ENCODE measurements at places on chromosomes 1 and 21.

DNA sequence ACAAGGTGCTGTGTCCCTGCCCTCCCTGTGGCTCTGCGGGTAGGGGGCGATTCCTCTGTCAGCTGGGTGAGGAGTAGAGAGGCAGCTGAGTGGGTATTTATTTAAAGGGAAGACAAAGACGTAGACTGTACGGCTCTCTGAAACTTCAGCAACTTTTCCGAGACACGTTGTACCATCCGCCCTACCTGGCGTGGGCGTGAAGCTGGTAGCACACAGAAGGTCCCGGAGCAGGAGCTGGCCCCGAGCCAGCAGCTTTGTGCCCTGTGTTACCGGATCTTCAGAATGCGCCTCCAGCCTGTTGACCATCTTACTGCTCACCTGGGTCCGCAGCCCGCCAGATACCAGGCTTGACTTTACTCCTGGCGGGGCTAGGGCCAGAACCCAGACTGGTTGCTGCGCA lies 34.9 kb downstream of the PRKCZ start:
- DNase-seq: no peak

- no peak for DNase-seq
Observed at GRCh38 chr1:179816196-179816960, 61.2 kb downstream of the TOR1AIP2 start.

- no peak for DNase-seq
Observed at GRCh38 chr1:76948846-76949245, 81.6 kb downstream of the ST6GALNAC5 start.

DNA sequence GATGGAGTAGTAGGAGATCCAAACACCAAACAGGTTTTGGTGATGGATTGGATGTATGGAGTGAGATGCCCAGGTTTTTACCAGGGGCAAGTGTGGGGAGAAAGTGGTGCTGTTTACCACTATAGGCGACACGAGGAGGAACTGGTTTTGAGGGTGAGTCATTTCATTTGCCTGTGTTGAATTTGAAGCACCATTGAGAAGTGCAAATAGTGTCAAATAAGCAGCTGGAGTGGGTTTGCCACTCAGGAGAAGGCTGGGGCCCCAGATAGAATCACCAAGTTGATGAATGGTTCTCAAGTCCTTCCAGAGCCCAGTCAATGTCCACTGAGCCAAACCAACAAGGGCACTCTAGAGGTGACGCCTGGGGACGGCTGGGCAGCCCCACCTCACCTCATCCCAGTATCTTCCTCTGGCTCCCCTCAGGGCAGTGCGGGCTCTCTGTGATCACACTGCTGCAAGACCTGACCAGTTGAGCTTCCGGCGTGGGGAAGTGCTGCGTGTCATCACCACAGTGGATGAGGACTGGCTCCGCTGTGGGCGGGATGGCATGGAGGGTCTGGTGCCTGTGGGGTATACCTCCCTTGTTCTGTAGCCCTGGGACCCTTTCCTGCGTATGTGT lies 9.4 kb downstream of the RUSC1 start:
- DNase-seq: peak; percentile 37

GRCh38 chr1:236608930-236609726 lies 4.8 kb upstream of the HEATR1 start:
- DNase-seq: peak; percentile 7

- DNase-seq: no peak
Observed at GRCh38 chr1:185239861-185240260, 77.2 kb downstream of the IVNS1ABP start.

GRCh38 chr1:75129983-75130789 lies 4.0 kb upstream of the LHX8 start:
- no peak for DNase-seq

DNA sequence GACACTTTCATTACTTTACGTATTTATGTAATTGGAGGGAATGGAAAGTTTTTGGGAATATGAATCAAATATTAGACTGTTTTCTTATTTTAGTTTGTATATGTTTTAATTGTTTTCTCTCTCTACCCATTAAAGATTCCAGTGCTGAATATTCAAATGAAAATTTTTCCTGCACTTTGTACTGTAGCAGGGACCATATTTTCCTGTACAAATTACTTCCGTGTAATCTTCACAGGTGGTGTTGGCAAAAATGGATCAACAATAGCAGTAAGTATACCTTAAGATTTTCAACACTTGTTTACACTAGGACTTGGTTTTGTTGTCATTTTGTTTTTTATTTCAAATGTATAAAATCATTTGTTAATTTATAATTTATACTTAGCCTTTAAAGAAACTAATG lies 18.4 kb downstream of the DENND2D start:
- no peak for DNase-seq

GRCh38 chr1:34863501-34863900 lies 4.0 kb upstream of the SMIM12 start:
- no peak for DNase-seq

DNA sequence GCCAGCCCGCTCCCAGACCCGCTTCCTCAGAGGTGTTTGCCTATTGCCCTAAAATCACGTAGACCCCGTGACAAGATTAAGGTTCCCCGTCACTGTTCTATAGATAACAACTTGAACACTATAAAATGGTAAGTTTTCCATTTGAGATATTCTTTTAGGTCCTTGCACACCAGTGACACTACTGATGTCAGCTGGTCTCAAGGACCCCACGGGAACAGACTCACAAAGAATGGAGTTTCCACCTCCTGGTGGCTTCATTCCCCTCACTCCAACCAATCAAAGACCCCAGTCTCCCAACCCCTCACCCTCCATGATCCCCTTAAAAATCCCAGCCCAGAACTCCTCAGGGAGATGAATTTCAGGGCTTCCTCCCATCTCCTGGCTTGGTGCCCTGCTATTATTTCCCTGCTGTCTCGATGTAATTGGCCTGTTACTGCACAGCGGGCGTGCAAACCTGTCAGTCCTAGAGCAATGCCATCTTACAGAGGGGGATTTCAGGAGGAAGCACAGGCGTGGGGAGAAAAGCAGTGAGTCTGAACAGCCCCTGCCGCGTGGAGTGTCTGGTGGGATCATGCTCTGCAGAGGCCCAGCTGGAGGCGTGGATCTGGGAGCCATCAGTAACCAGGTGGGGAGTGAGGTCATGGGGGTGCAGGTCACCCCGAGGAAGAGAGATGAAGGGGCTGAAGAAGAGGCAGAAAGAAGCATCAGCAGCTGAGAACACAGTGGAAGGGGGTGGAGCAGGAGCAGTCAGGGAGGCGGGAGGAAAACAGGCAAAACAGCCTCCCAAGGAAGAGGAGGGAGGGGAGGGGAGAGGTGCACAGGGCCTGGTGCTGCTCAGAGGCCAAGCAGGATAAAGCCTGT lies 35.1 kb upstream of the LBR start:
- DNase-seq: peak; percentile 34

- no peak for DNase-seq
Observed at GRCh38 chr21:33259995-33260394, 6.2 kb upstream of the IL10RB start.

DNA sequence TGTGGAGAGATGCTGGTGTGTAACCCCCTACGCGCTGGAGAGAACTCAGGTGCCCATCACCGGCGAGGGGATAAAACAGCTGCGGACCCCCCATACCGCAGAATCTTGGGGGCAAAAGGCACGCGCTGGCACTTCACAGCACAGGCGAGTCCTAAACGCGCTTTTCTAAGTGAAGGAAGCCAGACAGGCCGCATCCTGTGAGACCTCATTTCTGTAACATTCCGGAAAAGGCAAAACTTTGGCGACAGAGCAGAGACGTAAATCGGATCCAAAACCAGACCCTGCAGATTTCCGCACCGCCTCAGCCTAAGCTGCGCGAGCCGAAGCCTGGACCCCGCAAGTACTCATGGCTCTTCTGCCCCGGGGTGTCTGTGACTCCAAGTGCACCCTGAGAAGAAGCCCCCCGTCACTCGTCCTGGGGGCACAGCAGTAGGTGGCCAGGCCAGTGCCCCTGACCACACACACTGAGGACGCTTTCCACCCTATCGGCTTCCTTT lies 60.9 kb downstream of the SLX9 start:
- DNase-seq: no peak

DNA sequence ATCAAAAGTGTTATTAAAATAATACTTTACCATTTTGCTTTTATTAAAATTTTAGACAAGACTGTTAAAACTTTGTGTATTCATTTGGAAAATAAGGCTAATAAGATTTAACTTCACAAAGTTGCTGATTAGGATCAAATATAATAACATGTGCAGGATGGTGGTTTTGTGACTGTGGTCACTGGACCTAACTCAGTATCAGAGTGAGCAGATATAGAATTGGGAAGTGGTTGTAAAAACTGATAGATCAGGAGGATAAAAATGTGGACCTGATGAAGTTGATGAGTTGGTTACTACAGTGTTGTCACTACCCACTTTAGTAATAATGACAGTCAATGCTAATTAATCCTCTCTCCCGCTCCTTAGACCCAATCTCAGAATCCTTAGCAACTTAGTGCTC lies 186.4 kb downstream of the AKT3 start:
- no peak for DNase-seq

DNA sequence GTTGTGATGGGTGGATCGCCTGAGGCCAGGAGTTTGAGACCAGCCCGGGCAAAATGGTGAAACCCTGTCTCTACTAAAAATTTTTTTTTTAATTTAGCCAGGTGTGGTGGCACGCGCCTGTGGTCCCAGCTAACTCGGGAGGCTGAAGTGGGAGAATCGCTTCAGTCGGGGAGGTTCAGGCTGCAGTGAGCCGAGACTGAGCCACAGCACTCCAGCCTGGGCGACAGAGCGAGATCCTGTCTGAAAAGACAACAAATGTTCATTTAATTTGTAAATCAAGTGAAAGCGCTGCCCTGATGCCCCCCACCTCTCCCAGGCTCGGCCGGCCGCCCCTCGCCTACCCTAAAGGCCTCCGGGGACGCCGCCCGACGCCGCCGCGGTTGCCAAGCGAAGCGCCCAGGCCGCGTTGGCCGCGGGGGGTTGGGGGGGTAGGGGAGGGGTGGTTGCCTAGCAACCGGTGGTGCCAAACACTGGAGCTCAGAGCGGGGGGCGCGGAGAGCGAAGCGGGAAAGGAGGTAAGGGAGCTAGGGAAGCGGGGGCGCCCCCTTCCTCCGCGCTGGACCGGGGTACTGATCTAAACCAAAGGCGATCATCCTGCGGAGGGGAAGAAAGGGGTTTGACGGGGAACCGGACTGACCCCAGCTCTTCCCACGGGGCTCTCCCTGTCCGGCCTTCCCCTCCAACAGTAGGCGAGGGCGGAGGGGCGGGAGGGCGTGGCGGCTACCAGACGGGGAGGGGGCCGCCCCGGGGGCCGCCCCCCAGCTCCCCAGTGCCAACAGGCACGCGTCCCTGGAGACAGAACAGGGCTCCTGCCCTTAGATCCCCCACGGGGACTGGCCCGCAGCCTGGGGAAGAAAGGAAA lies at the start of gene TEKT2:
Gene TEKT2 (plus strand): TSS at position 460 of the 862 bp plus-strand sequence. CDS start 828 bp downstream, outside the sequence.
- DNase-seq: peak; percentile 72

GRCh38 chr1:39204441-39205081 lies at the start of gene MACF1:
Gene MACF1 (plus strand): TSS chr1:39204695. CDS start chr1:39205023, 328 bp downstream.
- DNase-seq: no peak

DNA sequence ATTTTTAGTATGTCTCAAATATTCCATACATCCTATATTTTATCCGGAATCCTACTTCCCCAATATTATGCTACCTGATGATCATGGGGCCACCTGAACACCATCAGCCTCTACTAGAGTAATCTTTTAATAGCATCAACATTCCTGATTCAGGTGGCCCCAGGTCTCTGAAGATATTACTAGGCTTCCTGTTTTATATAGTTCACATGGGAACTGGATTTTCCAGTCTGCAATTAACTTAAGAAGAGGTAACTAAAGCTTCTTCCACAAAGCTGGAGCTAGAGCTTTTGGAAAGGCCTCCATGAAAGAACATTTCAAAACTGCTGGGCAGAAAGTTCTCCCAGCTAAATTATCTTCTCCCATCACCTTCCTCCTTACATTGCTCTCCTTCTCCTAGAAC lies 72.3 kb upstream of the ADAM30 start:
- no peak for DNase-seq

DNA sequence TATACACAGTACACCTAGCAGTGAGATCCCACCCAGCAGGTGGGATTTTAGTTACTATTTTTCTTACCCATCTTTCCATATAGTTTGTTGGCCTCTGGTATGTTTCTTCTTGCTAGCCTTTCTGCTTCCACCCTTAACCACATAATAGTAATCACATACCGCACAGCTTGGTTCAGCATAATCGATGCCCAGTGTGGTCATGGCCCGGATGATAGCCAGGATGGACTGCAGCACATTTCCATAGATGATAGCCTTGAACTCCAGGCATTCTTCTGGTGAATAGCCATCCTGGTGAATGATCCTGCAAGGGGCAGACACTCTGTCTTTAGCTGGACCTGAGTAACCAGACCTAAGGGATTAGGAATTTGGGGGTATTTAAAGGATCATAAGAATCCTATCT lies 9.5 kb downstream of the GNAT2 start:
- DNase-seq: no peak

DNA sequence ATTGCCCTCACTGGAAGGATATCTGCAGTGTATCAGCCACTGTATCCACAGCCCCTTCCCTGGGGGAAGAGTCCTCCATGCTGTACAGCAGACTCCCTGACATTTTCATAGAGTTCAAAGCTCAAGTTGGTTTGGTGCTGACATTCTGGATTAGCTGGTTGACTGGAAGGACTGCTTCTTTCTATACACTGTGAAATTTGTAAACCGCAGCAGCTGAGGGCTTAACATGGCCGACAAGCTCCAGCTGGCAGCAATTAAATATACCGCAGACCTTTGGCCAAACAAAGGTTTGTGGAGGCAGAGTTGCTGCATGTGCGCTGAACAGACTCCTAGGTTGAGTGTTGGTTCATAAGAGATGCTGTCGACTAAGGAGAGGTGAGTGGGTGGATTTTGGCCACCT lies 126.4 kb downstream of the DHRS3 start:
- DNase-seq: no peak

- peak; percentile 64 for DNase-seq
Observed at GRCh38 chr1:159866905-159867663, 4.6 kb upstream of the VSIG8 start.

GRCh38 chr21:18253221-18253620 lies 8.6 kb downstream of the CHODL start:
- no peak for DNase-seq

- DNase-seq: no peak
Observed at GRCh38 chr21:25867061-25867460, 132.3 kb downstream of the GABPA start.

DNA sequence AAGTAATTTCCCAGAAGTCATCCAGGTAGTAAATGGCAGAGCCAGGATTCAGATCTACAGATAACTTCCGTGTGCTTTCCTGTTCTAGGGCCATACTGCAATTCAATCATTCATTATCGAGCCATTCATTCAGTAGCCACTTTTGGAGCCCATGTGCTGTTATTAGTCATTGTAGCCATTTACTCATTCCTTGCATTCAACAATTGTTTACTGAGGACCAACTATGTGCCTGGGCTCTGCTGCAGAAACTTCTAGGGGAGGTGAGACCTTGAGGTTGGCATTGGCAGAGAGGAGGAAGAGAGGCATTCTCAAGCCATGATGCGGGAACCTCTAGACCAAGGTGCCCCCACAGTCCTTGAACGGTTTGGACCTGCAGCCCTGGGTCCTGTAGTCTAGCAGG lies 27.9 kb downstream of the EPHB2 start:
- DNase-seq: no peak

DNA sequence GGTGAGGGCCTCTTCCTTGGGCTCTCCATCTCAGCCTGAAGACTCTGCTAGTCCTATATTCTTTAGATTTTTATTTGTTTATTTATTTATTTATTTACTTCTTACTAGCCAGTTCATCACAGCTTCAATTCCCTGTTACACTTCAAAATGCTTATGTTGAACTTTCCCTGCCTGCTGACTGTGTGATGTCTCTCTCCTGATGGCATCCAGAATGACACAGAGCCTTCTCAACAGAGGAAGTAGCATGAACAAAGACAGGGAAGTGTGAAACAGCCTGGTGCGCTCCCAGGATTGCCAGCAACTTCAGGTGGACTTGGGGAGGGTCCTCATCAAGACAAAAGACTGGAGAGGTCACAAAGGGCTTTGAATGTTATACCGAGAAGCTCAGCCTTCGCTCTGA lies 4.3 kb upstream of the IPO13 start:
- no peak for DNase-seq

Data from DMS79 (cell line).